Upper lobe of right lung (tissue), 1 donor: ENCODE measurements at places on chromosomes 7 and 10.

- no peak for DNase-seq
Measured at GRCh38 chr7:8063706-8064297, 95.2 kb downstream of the GLCCI1 start.

GRCh38 chr7:73742338-73742752 lies 3.7 kb upstream of the ABHD11 start:
- DNase-seq = peak; percentile 74

- no peak for DNase-seq
Measured at GRCh38 chr10:106682175-106682574, 482.3 kb downstream of the SORCS1 start.

DNA sequence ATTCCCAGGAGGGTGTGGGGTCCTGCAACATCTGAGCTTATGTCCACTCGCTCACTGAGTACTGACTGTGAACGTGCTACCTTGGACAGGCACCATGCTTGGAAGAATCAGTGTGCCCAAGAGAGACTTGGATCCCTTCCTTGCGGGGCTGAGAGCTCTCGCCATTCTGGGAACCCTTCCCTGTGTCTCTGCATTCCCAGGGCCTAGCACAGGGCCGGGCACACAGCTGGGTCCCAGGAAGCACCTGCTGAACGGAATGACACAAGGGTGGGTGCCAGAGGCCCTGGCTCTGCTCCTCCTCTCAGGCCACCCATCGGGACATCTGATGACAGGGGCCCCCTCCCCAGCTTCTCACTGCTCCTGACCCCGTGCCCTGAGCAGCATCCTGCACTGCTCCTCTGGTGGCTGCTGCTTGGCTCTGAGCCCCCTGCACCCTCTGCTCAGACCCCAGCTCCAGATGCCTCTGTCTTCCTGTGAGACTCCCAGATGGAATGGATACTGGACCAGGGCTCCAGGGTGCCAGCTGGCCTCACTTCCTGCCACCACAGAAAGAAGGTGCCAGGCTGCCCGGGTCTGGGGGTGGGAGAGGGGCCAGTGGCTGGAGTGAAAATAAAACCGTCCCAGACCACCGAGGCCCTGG lies 129.6 kb downstream of the NEURL1 start:
- no peak for DNase-seq

DNA sequence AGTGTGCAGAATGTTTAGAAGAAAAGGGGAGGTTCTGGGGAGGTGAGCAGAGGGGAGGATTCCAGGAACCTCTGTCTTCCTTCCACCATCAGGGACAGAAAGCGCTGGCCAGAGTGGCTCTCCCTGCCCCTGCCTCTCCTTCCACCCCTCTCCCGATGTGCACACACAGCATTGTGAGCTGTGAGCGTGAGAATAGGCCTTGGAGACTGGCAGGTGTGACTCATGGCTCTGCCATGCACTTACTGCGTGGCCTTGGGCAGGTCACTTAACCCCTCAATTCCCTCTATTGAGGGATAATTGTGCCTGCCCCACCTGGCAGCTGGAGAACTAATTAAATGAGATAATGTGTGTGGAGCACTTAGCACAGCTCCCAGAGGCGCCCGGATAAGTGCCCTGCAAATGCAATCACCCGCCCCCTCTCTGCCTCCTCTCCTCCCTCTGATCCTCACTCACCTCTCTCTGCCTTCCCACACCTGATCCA lies 115.4 kb downstream of the ZMIZ1 start:
- no peak for DNase-seq

DNA sequence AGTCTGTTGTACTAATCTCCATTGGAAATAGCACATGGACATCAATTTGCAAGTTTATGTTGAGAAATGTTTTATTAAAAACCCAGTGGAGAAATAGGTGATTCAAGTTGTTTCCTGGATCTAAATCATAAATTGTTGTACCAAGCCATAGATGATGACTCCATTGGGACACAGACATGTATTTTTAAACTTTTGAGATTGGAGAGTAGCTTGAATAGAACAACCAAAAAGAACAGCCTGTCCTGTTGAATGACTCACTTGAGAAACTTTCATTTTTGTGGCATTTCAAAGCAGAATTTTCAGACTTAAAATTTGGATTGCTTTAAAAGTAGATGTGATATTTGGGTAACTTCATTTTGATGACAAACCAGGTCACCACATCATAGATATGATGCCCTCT lies 197.5 kb downstream of the GPAM start:
- no peak for DNase-seq

- DNase-seq = no peak
Measured at GRCh38 chr10:104577861-104578521, 63.1 kb upstream of the SORCS3 start.

- DNase-seq = no peak
Measured at GRCh38 chr7:83415840-83416239, 233.1 kb downstream of the SEMA3E start.

- DNase-seq = no peak
Measured at GRCh38 chr10:113347508-113347907, 205.3 kb upstream of the HABP2 start.

- DNase-seq = no peak
Measured at GRCh38 chr10:50788951-50789945, 49.5 kb downstream of the ASAH2B start.

- peak; percentile 70 for DNase-seq
Measured at GRCh38 chr10:74821501-74821900, 4.9 kb upstream of the KAT6B start.

DNA sequence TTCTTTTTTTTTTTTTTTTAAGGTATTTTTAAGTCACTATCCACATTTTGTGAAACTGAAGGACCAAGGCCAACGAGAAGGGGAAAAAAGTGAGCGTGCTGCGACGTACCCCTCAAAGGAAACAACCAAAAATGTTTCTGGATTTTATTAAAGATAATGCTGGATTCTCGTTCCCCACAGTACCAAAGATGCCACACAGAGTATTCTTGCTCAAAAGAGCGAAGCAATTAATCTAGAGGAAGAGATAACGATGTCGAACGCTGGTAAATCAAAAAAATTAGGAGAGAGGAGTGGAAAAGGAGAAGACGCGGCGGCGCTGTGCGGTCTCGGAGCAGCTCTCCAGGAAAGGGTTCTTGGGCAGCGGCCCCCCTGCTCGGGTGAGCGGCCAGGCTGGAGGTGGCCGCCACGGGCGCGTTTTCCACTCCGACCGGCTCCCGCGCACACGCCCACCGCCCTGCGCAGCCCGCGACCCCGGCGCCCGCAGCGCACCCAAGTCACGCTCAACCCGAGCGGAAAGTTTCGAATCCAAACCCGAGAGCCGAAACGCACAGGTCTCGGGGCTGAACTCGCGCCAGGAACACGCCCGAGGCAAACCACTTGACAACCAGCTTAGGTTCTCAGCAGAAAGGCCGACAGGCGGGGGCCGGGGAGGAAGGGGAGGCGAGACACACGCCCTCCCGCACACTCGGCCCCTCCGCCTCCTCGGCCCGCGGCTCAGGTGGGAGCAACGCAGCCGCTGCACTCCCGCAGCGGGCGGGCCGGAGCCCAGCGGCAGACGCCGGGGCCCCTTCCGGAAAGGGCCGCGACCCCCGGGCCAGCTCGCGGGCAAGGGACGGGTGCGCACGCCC lies 989 bp downstream of the SRPK2 start:
- peak; percentile 90 for DNase-seq

- no peak for DNase-seq
Measured at GRCh38 chr10:34320265-34320664, 494.8 kb downstream of the PARD3 start.

GRCh38 chr10:4813496-4813895 lies 12.5 kb upstream of the AKR1E2 start:
- no peak for DNase-seq
